ENCODE measurements at places on chromosomes 5 and 9.

- peak; percentile 6 for DNase-seq
Measured at GRCh38 chr5:88140396-88140855, 128.2 kb downstream of the TMEM161B start.

GRCh38 chr5:34857161-34857560 is 18.2 kb downstream of the TTC23L start:
- no peak for DNase-seq

DNA sequence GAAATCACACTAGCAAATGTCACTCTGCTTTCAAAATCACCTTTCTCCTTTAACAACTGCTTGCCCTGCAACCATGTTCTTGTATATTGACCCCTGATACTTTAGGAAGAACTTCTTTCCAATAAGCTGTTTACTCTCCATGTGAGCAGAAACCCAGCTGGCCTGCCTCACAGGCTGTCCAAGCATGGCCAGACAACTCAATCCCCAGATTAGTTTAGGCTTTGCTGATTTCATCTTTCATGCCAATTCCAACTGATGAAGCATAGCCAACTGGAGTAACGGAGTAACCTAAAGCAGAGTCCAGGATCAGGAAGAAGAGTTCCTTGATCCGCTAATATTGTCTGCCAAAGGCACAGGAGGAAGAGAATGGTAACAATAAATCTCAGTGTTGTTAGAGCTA is 56.7 kb upstream of the HTR1A start:
- DNase-seq = no peak

- no peak for DNase-seq
Measured at GRCh38 chr5:103847060-103847459, 284.5 kb upstream of the NUDT12 start.

GRCh38 chr9:131282688-131283422 is 6.5 kb upstream of the FAM78A start:
- DNase-seq = peak; percentile 37

- DNase-seq = no peak
Measured at GRCh38 chr5:59685793-59686192, 207.7 kb downstream of the PDE4D start.

GRCh38 chr5:142825378-142826089 is 55.4 kb downstream of the ARHGAP26 start:
- no peak for DNase-seq

DNA sequence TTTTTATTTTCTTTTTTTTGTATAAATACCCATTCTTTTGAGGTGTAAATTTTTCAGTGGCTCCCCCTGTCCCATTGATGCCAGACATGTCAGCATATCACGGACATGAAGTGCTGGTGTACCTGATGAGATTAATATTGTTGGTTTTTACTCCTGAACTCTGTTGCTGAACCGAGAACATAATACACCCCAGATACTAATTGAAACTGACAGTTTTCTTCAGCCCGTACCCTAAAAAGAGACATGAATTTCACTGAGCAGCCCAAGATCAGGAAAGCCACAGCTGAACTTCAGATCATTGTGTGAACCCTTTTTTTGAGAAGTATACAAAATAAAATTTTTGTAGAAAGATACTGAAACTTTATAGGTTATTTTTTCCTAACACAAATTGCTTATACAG is 75.7 kb downstream of the PRDM9 start:
- no peak for DNase-seq
